Left lung (tissue), 14 donors: ENCODE measurements at places on chromosomes 11 and 22.

- no peak for DNase-seq
These were observed 64.8 kb upstream of the NUP160 start for GRCh38 chr11:47912843-47913437.

DNA sequence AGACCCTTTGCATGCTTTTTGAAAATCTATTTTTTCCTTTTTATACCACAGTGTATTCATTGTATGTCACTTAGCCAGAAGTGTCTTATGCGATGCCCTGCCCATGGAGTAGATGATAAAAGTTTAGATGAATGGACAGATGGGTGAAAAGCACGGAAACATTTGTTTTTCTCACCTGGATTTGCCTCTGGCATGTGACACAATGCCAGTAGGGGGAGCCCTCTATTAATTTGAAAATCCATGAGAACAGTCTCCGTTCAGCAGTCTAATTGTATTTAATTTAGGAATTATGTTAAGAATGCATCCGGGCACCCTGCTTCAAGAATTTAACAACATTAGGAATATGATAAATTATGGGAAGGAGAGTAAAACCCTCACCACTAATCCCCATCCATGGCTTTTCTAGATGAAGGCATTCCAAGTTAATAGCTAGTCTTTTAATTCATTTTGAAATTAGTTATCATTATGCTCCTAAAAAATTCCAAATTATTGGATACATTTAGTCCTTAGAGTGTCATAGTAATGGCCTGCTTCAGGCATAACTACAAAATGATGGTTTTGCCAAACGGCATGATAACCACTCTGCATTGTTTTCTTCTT, 55.3 kb upstream of the ALKBH3 start:
- no peak for DNase-seq

- DNase-seq: no peak
These were observed 79.0 kb downstream of the LARGE2 start for GRCh38 chr11:46001448-46001914.

GRCh38 chr22:45585437-45585755, 82.7 kb downstream of the FBLN1 start:
- no peak for DNase-seq

DNA sequence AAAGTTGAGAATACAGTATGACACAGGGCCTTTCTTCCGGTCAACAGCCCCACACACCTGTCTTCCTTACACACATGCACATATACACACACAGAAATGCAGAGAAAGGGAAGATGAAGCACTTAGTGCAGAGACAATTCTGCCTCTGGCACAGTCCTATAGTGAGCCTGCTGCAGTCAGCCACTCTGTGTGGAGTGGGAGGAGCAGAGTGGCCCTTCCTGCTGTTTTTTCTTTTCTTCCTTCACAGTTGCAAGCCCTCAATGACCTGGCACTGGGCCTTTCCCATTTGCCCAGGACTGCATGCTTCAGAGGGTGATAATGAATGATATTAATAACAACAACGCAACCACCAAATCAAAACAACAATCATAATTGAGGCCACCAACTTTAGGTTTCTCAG, 527.0 kb upstream of the B3GAT1 start:
- DNase-seq: no peak

DNA sequence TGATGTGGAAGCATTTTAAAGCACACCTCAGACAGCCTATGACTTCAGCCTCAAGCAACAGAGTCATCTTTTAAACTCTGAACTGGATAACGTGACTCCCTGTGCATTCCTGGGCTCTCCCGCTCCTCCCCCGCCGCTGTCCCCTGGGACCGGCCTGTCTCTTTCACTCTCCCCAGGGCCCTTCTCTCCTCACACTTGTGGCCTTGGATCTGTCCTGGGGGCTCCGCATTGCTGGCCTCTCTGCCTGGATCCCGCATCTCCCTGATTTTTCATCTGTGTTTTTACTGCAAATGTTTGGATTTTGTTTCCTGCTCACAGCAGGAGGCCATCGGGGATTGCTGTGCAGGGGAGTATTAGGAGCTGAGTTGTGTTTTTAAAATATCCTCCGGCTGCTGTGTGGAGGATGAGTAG, 15.4 kb downstream of the C11orf24 start:
- DNase-seq: no peak

GRCh38 chr11:125995313-125995712, 49.5 kb downstream of the VSIG10L2 start:
- no peak for DNase-seq

DNA sequence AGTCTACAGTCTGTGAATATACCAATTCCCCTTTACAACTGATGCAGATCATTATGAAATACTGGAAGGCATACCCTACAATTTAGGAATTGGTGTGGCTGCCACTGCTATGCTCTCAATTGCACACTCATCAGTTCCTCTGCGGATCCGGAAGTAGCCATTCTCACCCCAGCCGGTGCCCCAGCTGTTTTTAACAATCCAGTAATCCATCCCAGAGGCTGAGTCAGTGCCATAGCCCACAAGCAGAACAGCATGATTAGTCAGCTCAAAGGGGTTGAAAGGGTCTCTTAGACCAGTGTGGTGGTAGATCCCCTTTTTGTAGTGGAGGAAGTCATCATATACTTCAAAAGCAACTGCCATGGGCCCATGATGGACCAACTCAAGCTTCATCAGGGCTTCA, 43.6 kb downstream of the CTSC start:
- DNase-seq: no peak

- no peak for DNase-seq
These were observed 58.1 kb downstream of the LRP5 start for GRCh38 chr11:68370211-68371111.

GRCh38 chr22:31960767-31961166, 16.4 kb downstream of the YWHAH start:
- DNase-seq: no peak

DNA sequence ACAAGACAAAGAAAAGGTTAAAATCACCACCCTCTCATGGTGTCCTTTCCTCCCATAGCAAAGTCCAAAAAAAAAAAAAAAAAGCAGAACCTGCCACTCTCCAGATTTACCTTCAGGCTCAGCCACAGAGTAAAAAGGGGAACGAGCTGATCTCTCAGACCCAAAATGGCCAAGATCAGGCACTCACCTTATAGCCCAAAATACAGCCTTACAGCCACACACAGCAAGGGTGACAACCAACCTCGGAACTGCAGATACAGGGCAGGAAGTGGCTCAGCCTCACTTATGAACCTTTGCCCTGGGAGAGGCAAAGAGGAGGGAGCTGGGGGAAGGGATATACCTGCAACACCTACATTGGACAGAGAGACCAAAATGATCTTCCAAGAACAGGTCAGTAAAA, 4.5 kb downstream of the FHIP1B start:
- DNase-seq: no peak

DNA sequence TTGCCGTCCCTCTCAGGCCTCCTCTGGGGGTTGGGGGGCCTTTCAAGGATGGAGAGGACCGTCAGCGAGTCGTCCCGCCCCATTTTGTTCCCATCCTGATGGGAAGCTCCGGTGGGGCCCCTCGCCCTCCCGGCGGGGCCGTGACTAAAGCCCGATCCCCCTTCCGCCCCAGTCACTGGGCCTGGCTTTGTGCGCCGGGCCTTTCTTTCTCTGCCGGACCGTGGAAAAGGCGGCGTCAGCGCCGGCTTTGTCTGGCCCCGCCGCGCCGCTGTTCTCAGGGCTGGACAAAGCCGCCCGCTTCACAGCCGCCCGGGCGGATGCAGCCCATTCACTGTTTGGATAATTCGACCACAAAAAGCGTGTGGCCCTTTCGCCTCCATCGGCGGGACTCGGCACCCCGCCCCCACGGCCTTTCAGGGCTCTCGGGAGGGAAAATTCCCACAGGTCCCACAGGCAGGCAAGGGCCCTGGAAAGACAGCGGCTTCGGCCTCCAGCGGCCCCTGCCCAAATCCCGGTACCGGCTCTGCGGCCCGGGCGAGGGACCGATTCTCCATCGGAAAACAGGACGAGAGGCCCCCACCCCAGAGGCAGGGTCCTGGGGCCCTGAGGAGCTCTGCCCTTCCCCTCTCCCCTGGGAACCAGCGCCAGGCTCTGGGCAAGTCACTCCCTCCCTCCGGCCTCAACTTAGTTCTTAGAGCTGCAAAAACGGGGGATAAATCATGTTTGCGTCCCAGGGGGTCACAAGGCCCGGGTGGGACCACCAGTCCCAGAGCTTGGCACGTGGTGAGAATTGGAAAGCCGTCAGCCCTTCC, 87.2 kb downstream of the WNT7B start:
- DNase-seq: no peak

GRCh38 chr11:114816791-114817190, 138.5 kb downstream of the NXPE2 start:
- no peak for DNase-seq

GRCh38 chr11:77446911-77447629, 26.8 kb downstream of the PAK1 start:
- DNase-seq: no peak

- DNase-seq: no peak
These were observed 626 bp upstream of the LIMK2 start for GRCh38 chr22:31211482-31211861.

- DNase-seq: peak; percentile 52
These were observed 140.2 kb upstream of the TIMP3 start for GRCh38 chr22:32661296-32661695.

DNA sequence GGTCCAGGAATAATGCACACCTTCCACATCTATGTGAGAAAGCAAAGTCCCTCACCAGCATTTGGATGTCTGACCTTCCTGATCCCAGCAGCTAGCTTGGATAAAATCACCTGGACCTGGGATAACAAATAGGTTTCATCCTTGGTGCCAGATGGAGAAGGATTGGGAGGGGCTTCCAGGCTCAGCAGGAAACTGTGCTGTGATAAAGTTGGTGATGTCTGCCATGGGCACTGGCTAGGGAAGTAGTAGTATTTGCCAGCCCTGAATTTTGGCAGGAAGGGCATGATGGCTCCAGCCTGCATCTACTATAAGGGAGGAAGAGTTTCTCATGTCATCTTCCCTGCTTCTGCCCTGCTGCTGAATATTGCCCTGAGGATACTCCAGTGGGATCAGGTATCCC, 37.5 kb downstream of the C11orf91 start:
- no peak for DNase-seq

DNA sequence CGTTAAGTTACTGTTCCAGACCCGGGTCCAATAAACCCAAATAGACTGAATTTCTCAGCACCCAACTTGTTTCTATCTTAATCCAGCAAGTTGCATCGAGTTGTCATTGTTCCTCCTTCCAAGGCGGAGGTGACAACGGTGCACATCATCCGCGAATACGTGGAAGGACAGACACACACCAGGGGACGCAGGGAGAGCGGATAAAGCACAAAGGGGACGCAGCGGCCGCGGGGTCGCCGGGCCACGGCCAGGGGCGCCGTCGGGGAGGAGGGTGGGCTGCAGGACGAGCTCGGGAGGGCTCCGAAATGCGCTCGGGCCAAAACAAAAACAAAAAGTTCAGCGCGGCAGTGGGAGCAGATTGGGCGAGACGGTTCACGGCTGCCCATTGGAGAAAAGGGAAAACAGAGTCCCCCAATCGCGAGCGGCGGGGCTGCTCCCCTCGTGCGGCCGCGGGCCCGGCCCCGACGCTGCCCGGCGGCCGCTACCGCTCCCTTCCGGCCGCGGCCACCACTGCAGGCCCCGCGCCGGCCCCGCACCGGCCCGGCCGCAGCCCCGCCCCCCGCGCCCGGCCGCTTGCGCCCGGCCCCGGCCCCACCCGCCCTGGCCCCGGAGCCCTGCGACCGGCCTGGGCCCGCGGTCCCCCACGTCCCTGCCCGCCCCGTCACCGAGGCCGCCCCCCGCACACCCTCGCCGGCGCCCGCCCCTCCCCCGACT, 518 bp downstream of the KMT5B start:
- peak; percentile 84 for DNase-seq

DNA sequence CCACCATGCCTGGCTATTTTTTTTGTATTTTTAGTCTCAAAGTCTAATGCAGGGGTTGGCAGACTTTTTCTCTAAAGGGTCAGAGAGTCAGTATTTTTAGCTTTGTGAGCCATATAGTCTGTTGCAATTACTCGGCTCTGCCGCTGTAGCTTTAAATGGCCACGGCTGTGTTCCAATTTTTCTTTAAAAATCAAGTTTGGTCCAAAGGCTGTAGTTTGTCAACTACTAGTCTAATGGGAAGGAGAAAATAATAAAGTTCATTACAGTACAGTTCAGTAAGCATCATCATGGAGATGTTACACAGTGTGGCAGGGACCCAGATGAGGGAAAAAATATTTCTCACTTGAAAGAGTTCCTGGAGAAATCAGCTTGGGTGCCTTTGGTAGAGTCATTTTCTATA, 107.6 kb downstream of the CSNK2A3 start:
- peak; percentile 75 for DNase-seq

DNA sequence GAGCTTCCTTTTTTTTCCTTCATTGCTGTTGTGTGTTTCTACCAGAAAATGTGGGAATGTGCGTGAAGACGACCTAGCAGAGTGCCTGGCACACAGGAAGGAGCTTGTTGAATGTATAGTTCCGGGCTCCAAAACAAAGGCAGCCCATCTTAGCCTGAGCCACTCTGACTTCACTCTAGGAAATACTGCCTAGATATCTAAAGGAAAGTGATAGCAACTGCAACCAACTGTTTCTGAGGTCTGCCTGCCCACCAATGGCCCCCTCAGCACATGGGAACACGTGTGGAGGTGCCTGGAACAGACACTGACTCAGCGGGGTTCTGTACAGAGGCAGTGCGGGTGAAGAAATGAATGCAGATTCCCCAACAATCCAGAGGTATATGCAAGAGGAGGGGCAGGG, 14.7 kb upstream of the XBP1 start:
- no peak for DNase-seq

DNA sequence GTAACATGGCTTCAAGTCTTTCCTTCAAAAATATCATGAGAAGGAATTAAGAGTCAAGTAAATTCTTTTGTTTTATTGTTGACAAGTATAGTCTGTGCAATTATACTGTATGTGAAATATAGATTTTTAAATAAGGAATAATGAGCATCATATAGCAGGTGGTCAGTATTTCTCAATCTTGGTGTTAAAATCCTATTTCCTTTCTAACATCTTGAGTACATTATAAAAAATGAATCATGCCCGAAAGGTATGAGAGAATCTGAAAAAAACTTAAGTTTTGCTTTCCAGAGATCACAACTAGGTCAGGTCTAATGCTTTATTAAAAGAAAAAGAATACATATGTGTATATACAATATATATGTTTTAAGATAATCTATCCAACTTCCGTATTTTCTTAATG, 53.1 kb downstream of the KIF18A start:
- DNase-seq: no peak

DNA sequence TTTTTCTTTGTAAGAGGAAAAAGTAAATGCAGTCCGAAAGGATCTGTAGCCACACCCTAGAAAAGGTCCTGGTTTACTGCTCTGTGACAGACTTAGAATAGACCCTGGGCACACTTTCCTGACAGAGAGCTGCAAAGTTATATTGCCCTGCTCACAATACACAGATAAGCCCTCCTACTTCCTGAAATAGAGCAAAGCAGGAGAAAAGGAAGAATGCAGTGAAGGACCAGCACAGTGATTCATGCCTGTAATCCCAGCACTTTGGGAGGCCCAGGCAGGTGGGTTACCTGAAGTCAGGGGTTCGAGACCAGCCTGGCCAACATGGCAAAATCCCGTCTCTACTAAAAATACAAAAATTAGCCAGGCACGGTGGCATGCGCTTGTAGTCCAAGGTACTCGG, 2.2 kb downstream of the CYB561A3 start:
- DNase-seq: no peak
